ENCODE measurements at places on chromosomes 5 and 9.

- no peak for DNase-seq
Observed at GRCh38 chr5:169095976-169096375, 205.0 kb downstream of the SLIT3 start.

DNA sequence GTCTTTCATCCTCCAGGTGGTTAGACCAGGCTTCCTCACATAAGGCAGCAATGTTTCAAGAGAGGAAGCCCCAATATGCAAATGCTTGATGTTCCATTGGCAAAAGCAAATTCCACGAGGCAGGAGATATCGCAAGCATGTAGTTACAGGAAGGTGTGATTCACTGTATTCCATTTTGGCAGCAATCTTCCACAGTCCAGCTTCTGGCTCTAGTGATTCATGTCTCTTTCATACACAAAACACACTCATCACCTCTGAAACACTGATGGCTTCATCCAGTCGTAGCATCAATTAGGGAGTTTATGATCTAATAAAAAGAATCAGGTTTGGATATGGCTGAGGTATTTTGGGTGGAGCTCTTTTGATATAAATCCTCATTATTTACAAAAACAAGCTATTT lies 552.2 kb upstream of the RIOK2 start:
- DNase-seq = peak; percentile 91

DNA sequence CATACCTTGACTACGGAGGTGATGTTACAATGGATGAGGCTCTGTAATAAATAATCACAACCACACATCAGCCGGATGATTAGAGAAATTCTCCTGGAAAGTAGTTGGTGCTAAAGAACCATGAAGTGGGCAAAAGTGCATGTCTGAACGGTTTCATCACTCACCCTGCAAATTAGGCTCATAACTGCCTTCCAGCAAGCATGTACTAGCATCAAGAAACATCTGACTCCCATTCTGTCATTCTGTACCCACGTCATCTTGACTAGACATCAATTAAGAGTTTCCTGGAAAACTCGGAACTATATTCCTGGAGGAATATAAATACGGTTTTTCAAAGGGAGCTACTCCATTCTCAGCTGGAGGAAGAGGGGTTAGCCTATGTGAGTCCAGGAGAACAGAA lies 52.2 kb downstream of the HSD17B3 start:
- DNase-seq = peak; percentile 15

GRCh38 chr5:93596676-93597490 lies 13.9 kb downstream of the NR2F1 start:
- DNase-seq = no peak

GRCh38 chr5:59485629-59486439 lies 407.7 kb downstream of the PDE4D start:
- DNase-seq = no peak

DNA sequence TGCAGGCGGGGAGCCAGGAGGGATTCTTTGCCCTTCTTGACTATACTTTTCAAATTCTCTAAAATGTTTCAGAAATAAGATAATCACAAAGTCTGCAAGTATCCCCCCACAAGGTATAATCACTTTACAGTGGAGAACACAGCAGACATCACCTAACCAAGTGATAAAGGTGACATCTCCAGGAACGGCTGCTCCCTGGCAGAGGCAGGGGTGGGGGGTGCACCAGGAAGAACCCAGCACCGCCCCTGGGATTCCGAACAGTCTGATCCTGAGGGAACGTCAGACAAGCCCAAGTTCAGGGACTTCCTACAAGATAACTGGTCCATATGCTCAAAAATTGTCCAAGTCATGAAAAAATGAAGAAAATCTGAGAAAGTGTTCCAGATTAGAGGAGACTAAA lies 85.4 kb downstream of the HSD17B3 start:
- no peak for DNase-seq

GRCh38 chr5:154570572-154571324 lies 92.7 kb upstream of the HAND1 start:
- no peak for DNase-seq

- DNase-seq = no peak
Observed at GRCh38 chr9:4686112-4686511, 6.7 kb downstream of the CDC37L1 start.

DNA sequence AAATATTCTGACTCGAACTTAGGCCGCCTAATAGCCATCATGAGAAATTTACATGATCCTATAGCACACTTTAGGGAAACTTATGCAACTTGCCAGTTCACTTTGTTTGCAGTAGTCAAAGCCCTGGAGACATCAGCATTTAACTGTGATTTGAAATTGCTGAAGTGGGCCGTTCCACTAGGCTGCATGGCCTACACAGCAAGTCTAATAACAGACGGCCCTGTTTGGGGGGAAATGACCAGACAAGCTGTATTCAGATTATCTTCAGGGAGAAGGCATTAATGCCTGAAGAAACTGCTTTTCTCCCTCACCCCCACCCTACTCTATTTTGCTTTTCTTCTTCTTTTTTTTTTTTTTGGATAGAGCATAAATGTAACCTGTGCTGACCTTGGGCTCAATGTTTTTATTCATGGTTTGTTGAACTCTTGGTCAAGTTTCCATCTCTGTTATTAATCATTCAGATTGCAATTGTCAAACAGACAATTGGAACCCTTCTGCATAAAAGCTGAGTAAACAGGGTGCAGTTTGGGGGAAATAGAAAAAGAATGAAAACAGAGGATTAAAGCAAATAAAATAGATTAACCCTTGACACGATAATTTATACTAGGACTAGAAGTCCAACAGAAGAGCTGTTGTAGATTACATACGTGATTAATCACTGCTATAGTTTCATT lies 1928.2 kb upstream of the WWC1 start:
- DNase-seq = no peak

DNA sequence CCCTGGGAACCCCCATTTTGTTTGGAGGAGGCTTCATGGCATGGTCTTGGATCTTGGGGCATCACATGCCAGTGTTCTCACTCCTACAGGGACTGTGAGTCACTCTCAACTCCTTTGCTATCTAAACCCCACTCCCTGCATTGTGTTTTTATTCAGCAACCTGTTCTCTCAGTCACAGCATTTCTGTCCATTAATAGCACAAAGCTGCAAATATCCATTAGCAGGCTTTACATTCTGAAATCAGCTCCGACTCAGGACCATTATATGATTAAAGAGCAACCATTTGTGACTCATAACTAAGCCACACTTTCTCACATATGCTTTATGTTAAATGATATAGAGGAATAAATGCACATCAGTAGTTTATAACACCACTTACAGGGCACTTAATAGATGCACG lies 462.1 kb upstream of the BRINP1 start:
- DNase-seq = no peak

DNA sequence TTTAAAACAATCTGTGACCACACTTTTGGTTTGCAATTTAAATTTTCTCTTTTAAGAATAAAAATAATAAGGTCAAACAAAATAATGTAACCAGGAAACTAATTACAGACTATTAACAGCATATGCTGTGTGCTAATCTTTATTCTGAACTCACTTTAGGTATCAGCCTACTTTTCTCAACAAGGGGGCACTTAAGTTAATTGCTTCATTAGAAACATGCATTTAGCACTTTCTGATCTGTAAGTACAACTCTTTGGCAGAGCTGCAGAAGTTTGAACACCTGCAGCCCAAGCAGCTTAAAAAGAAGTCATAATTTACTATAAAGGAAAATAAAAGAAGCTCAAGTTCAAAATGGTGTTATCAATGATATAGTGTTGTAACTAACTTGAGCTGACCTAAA lies 21.7 kb downstream of the XRCC4 start:
- no peak for DNase-seq

DNA sequence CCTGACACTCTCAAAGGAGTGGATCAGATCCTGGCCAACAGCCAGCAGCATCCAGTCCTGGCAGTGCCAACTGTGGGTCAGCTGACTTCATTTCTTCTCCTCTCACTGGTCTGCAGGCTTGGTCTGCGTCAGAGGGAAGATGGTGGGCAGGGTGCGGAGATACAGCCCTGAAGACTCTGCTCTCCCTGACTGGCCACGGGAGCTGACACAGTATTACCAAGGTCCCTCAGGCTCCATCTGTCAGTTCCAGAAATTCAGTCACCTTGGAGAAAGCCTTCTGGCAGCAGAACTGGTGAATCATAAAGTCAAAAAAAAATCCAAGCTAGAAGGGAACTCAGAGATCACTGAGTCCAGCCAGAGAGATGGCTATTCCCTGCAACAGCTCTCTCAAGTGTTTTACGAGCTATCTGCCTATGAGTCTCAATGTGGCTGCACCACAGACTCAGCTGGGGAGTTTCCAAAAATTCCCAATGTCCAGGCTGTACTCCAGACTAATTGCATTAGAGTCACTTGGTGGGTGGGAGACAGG lies 27.9 kb downstream of the C1QTNF2 start:
- peak; percentile 41 for DNase-seq

DNA sequence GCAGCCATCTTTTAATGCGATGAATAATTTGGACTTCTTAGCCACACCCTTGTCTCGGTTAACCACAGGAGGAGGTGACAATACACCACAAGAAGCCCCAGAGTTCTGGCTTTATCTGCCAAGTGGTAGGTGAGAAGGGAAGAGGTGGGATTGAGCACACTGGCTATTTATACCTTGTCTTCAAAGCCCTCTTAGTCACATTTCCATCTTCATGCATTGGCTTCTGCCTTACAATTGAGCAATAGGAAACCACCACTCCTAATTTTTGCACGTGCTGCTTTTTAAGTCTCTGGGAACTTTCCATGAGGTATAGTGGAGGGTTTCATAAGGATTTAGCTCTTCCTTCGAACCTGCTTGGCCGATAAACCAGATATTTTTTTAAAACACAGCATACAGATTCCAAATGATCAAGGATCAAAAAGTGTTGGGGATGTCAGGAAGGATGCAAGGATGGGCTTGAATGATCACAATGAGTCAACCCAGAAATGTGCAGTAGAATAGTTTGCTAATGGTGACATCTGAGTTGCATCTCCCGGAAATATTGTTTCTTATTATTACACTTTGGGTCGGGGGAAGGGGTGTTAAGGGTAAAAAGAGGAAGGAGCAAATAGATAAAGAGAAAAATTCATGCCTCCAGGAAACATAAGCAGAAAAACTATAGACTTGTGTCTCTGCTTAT lies 25.5 kb downstream of the PLAC8L1 start:
- DNase-seq = peak; percentile 63

- no peak for DNase-seq
Observed at GRCh38 chr9:40926404-40927259, 201.8 kb downstream of the FOXD4L6 start.

DNA sequence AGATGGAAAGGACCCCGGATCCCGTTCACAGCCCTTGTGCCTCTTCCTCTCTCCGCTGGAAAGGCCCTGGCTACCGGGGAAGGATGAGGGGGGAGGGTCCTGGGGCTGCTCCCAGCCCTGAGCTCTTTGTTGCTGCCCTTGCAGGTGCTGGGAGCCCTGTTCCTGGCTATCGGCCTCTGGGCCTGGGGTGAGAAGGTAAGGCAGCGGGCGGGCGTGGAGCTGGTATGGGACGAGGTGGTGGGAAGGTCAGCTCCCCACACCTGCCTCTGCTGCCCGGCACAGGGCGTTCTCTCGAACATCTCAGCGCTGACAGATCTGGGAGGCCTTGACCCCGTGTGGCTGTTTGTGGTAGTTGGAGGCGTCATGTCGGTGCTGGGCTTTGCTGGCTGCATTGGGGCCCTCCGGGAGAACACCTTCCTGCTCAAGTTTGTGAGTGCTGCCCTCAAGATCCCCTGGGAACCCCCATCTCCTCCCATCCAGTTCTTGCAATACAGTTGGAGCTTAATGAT lies 4.2 kb downstream of the TSPAN17 start:
- no peak for DNase-seq

DNA sequence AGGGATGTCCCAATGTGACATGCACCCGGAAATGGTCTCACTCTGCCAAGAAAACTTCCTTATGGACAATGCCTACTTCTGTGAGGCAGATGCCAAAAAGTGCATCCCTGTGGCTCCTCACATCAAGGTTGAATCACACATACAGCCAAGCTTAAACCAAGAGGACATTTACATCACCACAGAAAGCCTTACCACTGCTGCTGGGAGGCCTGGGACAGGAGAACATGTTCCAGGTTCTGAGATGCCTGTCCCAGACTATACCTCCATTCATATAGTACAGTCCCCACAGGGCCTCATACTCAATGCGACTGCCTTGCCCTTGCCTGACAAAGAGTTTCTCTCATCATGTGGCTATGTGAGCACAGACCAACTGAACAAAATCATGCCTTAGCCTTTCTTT lies 37.6 kb upstream of the CCDC152 start:
- DNase-seq = no peak

GRCh38 chr9:4574657-4575243 lies 84.5 kb downstream of the SLC1A1 start:
- no peak for DNase-seq

DNA sequence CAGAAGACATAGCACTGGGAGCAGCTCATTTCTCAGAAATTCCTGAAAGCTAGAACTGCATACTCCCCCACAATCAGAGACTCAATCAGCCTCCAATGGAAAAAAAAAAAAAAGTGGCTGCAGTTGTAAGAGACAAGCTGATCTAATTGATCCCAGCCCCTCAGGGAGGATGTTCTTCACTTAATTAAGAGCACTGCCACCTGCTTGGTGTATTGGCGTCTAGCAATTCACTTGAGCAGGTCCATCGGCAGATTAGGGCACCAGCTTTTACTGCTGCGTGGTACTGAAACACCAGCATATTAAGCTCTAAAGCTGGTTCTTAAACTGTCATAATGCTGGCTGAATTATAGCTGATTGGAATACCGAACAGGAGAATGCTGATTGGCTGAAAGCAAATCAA lies 1890.1 kb upstream of the WWC1 start:
- DNase-seq = no peak

DNA sequence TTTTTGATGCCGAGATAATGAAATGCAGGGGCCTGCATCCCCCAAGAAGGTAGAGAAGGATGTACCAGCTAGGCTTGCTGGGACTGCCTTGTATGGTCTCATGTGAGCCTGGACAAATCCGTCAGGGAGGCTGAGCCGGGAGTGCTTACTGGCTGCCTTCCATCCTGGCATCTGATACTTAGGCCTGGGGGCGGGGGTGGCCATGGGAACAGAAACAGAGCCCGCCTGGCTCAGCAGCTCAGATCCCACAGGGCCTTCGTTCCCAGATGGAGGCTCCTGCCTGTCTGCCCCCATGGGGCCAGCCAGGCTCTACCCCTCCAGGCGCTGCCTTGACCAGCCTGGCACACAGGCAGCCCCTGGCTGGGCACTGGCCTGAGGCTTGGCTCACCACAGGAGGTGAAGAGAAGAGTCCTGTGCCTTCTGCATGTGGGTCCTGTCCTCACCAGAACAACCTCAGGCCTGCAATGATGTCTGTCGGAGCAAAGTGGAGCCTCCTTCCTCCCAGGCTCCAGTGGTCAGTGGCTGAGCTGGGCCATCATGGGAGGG lies 10.5 kb upstream of the SPATA31E1 start:
- peak; percentile 39 for DNase-seq

- no peak for DNase-seq
Observed at GRCh38 chr5:79868163-79868670, 122.8 kb downstream of the MTX3 start.

DNA sequence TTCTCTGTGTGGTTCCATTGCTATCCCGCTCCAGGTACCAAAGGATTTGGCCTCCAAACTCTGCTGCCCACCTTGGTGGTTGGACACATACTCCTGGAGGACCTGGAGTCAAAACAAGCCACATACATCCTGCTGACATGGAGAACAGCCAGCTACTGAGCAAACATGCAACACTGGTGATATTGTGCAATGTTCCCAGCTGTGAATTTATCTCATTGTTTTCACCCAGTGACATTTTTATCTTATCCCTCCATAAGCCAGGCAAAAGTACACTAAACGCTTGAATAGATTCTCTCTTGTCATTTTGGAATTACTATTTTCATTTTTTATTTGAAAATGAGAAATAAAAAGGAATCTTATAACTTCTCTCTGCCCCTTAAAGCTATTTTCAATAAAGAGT lies 11.1 kb upstream of the CTSL start:
- DNase-seq = peak; percentile 80

- DNase-seq = no peak
Observed at GRCh38 chr9:33202018-33202417, 34.9 kb upstream of the B4GALT1 start.
